Activated B cell treated with CpG ODN at 0.5 μM for 24 hours (primary cell): ENCODE measurements at places on chromosomes 3 and 15.

GRCh38 chr15:44654858-44655257, 8.6 kb downstream of the SPG11 start:
- DNase-seq: no peak

- DNase-seq: no peak
Measured at GRCh38 chr15:51232581-51232980, 105.8 kb downstream of the CYP19A1 start.

- DNase-seq: no peak
Measured at GRCh38 chr15:98121957-98122356, 161.5 kb downstream of the ARRDC4 start.

- no peak for DNase-seq
Measured at GRCh38 chr3:249587-250262, 53.2 kb downstream of the CHL1 start.

GRCh38 chr3:151933234-151933853, 59.9 kb downstream of the SUCNR1 start:
- DNase-seq: no peak

- DNase-seq: no peak
Measured at GRCh38 chr3:149560001-149560400, 85.5 kb downstream of the TM4SF4 start.
